ENCODE measurements at places on chromosomes 2 and 18.

- no peak for DNase-seq
These were observed 65.0 kb upstream of the OTOF start for GRCh38 chr2:26542676-26543505.

DNA sequence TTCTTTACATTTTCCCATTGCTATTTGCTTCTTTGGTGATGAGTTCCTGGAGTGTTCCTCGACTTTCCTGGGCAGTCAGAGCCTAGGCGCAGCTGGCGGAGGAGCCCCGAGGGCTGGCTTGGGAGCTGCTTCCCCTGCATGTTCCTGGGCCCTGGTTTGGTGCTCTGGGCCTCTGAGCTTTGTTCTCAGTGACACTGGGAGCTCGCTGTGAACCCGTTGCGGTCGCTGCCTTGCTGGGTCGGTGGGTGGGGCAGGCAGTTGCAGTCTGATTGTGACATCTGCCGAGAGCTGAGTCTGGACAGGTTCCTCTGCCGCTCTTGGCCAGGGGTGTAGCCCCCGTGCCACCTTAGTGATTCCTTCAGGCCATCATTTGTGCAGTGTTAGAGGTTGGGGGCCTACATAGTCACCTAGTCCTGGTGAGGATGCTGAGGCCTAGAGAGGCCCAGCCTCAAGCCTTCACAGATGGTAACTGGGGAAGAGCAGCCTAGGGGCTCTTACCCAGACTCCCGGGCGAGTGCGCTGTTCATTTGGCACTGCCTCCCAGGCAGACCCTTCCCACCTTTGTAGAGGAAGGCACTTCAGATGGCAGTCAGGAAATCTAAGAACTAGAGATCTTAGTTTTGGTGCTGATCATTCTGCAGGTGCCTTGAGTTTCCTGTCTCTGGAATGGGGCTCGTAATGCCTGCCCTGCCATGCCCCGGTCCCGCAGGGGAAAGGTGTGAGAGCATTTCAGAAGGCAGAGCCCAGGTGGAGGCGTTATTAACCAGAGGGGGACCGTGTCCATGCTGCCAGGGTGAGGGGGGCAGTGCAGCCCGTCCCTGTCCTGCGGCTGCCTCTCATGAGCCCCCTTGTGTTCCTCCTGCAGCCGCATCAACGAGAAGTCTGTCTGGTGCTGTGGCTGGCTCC, 8.4 kb downstream of the ASB1 start:
- no peak for DNase-seq

DNA sequence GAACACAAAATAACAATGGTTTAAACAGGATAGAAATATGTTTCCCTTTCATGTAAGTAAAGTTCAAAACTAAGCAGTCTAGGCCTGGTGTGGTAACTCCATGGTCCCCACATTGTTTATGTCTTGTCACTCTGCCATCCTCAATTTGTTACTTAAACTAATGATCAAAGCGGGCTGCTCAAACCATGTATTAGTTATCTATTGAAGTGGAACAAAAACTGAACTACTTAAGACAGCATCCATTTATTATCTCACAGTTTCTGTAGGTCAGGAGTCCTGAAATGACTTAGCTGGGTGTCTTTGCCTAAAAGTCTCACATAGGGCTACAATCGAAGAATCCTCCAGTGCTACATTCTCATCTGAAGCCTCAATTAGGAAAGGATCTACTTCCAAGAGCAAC, 91.6 kb downstream of the NAB1 start:
- no peak for DNase-seq

- DNase-seq, result no peak
These were observed 33.3 kb downstream of the GPR39 start for GRCh38 chr2:132449868-132450267.

Data from large intestine (tissue), 12 donors.